ENCODE measurements at places on chromosomes 1 and 21.

GRCh38 chr21:16536643-16537434 is 807.1 kb downstream of the USP25 start:
- no peak for DNase-seq

DNA sequence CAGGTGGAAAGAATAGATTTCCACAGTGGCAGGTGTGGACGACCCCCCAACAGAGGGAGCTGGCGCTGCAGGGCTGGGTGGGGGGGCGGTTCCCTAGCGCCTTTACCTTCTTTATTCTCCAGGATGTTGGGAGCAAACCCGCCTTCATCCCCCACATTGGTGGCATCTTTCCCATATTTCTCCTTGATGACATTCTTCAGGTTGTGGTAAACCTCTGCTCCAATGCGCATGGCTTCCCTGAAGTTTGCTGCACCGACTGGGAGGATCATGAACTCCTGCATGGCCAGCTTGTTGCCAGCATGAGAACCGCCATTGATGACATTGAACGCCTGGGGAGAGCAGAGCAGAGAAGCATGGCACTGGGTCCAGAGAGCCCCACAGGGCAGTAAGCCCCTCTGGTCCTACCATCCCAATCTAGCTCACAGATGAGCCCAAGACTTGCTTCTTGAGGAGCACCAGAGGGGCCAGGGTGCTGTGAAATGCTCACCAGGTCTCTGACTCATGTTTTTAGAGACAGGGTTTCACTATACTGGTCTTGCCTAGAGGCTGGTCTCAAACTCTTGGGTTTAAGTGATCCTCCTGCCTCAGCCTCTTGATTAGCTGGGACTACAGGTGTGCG is 12.2 kb downstream of the ENO1 start:
- DNase-seq = no peak

GRCh38 chr1:89489047-89489729 is 35.4 kb upstream of the LRRC8B start:
- no peak for DNase-seq

DNA sequence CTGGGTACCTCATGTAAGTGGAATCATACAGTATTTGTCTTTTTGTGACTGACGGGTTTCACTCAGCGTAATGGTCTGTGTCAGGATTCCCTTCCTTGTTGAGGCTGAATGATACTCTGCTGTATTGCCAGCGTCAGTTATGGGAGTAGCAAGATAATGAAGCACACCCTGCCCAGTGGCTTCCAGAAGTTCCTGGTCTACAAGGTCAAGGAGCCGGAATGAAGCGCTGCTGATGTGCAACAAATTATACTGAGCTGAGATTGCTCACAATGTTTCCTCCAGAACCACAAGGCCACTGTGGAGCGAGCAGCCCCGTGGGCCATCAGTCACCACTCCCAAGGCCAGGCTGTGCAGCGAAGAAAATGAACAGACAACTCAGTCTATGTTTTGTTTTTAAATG is 24.0 kb upstream of the TDRD10 start:
- no peak for DNase-seq

DNA sequence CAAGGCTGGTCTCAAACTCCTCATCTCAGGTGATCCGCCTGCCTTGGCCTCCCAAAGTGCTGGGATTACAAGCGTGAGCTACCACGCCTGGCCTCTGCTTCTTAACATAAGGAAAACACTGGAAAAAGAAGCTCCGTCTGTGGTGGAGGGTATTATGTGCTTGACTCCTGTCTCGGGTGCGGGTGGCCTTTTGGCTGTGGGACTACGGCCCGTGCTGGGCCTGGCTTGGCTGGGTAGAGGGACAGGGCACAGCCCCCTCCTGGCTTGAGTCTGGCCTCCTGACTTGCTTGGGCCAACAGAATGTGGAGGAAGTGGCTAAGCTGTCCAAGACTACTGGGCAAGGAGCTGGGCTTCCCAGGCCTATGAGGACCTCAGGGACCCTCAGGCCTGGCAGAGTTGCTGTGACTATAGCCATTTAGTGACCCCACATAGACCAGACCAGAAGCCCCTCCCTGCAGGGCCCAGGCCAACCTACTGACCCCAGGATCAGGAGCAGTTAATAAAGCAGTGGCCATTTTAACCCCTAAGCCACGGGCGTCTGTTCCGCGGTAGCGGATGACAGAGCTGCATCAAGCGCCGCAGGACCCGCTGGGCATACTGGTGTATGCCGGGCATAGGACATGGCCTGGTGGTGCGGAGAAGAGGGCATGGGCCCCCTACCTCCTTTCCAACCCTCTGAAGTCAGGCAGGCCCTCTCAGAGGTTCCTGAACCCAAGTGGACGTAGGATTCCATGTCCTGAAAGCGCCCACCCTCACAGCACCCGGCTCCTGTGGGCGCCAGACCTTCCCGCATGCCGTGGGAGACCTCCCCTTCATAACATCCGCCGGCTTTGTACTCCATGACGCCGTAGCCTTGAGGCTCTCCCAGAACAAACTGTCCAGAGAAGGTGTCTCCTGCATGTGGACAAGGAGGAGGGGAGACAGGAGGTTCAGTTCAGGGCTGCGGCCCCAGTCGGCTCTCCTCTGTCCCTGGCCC is 4.4 kb downstream of the MORN1 start:
- DNase-seq = no peak

DNA sequence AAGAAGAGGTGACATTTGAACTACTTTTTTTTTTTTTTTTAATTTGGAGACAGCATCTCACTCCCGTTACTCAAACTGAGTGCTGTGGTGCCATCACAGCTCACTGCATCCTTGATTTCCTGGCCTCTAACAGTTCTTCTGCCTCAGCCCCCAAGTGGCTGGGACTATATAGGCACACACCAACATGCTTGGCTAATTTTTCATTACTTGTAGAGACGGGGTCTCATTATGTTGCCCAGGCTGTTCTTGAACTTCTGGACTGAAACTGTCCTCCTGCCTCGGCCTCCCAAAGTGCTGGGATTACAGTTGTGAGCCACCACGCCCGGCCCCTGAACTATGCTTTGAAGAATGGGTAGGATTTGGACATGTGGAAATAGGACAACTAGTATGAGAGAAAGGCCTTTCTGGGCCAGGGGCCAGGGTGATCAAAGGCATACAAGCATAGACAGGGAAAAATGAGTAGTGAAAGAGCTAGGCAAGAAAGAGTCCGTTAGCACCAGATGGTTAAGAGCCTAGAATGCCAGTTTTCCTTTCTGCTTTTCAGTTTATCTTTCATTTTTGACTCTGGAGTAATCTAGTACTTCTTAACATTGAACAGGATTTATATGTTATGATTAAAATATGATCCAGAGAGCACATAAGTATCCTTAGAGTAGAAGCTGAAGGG is 6.3 kb downstream of the RABGAP1L start:
- DNase-seq = no peak

DNA sequence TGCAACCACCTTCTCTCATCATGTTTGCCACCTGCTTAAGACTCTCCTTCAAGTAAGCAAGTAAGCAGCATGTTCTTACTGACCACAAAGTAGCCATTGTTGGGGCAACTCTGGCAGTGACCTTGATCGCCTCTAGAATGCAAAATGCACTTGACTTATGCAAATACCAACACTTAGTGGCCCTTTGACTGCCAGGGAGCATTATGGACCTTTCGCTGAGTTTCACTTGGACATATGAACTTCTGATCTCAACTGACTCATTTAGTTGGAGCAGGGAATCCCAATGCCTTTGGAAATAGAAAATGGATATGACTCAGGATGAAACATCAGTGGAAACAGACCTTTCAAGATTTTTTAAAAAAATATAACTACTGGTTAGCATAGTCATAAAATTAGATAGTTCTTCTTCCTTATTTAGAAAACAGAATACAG is 6.1 kb upstream of the PLA2G5 start:
- no peak for DNase-seq

DNA sequence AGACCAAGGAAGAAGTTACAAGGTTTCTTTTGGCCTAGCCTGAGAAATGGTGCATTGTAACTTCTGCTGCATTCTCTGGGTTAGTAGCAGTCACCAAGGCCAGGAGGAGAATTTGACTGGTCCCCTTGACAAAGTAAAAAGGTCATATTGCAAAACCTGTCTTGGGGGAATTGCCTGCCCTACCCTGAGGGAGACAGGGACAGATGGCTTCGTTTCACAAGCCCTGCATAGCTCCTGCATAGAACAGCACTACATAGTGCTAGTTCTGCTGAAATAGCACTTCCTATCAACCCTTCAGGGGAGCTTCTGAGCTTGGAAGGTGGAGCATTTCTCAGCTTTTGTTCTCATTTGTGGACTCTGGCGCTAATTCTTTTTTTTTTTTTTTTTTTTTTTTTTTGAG is 20.4 kb upstream of the AK2 start:
- no peak for DNase-seq

DNA sequence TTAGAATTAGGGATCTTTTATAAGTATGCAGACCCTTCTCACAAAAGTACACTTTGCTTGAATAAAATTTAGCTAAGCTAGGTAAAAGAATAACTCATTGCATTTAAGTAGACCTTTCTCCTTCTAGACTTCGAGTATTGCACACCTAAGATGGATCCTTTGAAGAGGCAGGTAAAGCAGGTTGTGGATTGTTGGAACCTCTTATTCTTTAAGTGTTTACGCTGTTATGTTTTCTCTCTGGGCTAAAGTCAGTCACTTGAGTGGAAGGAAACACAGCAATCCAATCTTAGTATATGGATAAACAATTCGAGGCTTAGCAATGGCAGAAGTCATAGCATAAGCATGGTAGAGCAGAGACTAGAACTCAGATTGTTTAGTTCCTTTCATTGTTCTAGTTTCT is 11.4 kb downstream of the MAGI3 start:
- DNase-seq = no peak

DNA sequence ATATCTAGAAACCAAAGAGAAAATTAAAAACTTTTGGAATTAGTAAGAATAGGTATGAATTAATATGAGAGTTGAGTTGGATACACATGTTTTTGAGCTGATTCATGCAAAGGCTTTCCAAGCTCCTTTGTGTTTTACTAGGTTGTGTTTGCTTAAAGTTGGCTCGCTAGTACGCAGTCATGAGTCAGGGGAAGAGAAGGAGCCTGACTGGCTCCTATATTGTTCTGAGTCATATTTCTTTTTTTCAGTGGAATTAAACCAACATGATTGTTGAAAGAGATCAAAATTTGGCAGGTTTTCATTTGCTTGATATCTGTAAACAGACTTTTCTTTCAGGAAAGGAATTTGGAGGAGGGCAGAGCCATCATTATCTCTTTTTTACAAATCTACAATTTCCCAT is 66.7 kb downstream of the MAGI3 start:
- no peak for DNase-seq

GRCh38 chr1:235011599-235012435 is 116.8 kb downstream of the TOMM20 start:
- DNase-seq = no peak

- no peak for DNase-seq
Observed at GRCh38 chr21:42455196-42455595, 40.8 kb downstream of the RSPH1 start.

DNA sequence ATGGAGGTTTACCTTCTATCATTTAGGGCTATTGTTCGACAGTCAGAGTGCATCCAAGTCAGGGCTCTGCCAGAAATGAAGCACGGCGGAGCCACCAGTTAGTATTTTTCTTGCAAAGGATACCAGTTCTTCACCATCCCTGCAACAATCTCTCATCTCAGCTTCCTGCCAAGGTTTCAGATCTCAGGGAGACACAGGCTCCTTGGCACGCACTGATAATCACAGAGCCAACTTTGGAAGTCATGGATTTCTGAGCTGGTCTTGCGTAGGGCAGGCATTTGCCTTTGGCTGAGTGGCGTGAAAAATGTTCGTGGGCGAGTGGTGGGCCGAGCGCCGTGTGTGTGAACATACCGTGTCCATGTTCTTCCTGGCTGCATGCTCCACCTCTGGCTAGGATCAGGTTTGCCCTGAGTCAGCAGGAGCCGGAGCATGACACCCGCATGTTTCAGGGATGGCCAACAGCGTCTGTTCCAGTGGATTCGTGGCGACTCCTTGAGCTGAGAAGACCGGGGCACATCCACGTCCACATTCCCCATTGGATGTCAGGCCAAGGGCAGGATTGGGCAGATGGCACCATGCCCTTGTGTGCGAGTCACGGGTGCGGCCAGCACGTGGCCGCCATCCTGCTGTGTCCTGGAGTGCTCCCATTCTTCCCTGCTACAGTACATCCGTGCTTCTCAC is 118.5 kb upstream of the C1orf174 start:
- DNase-seq = no peak

- no peak for DNase-seq
Observed at GRCh38 chr1:7591565-7591964, 179.5 kb upstream of the VAMP3 start.

- DNase-seq = no peak
Observed at GRCh38 chr1:116950517-116951199, 40.9 kb downstream of the PTGFRN start.

GRCh38 chr1:43021547-43022474 is 63.1 kb upstream of the SLC2A1 start:
- DNase-seq = no peak

- no peak for DNase-seq
Observed at GRCh38 chr1:182680901-182681567, 3.4 kb downstream of the RGS8 start.

- no peak for DNase-seq
Observed at GRCh38 chr1:15417059-15417934, 7.6 kb downstream of the EFHD2 start.

DNA sequence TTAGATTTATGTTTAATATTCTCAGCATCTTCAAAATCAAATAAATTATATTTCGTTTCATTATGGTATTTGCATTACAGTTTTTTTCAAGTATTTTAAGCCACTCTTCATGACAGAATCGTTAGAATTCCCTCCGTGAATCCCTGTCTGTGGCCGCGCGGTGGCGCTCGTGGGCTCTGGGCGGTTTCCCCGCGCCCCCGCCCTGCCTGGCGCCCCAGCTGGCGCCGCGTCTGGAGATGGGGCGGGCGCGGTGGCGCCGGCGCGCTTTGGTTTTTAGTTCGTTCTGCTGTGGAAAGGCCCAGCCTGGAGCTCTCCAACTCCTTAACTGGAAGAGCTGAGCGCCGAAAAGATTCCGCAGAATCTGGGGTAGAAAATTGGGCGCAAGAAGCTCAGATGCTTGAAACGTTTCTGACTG is 25.7 kb downstream of the PRMT2 start:
- DNase-seq = no peak

DNA sequence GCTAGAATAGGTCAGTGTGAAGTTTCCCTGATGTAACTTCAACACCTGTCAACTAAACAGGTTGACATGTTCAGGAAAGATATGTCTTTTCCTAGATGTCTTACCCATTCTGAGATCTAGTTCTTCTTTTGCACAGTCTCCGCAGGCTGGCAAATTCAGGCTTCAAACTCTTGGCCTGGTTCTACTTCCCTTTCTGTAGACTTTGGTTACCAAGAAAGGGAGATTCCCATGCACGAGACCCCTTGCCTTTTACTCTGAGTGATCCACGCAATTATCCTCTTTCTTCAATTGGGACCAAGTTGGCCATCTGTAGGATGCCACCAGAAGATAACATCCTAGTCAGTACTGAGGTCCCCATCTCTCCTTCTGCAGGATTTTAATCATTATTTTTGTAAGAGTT is 2.0 kb downstream of the CFAP45 start:
- no peak for DNase-seq

- DNase-seq = no peak
Observed at GRCh38 chr1:219498666-219499065, 114.2 kb downstream of the ZC3H11B start.

Measured in NCI-H510A (cell line).